ENCODE measurements at places on chromosomes 3 and 15.

DNA sequence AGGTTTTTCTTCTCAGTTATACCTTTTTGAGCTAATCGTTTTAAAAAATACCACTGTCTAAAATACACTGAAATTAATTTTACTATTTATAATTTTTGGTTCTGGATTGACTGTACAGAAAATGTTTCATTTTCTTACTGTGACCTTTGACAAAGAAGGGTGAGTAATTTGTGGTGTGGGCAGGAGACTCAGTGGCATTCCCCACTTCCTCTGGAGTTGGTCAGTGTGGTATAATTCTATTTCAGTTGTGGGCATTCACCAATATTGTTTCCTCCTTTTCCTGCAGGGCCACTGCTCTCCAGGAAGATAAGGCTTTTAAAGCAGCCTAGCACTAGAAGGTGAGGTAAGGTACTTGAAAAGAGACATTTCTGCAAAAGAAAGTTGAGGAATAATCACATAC, 6.5 kb downstream of the DAG1 start:
- DNase-seq, result no peak

GRCh38 chr3:34323517-34323916, 525.1 kb downstream of the PDCD6IP start:
- no peak for DNase-seq

DNA sequence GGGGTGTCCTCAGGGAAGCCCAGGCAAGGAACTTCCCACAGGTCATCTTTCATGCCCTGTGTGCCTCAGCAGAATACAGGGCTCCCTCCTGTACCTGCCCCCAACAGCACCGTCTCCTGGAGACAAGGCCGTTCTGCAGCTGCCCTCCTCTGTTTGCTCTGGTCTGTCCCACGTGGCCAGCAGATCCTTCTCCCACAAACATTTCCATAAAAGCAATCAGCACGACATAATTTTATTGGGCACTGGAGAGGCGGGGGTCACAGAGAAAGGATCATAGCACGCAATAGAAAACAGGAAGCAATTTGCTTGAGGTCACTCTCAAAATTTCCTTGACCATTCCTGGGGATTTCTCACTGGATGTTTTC, 29.4 kb downstream of the STARD5 start:
- no peak for DNase-seq

GRCh38 chr15:80654299-80654698, 40.8 kb upstream of the ABHD17C start:
- DNase-seq, result no peak

DNA sequence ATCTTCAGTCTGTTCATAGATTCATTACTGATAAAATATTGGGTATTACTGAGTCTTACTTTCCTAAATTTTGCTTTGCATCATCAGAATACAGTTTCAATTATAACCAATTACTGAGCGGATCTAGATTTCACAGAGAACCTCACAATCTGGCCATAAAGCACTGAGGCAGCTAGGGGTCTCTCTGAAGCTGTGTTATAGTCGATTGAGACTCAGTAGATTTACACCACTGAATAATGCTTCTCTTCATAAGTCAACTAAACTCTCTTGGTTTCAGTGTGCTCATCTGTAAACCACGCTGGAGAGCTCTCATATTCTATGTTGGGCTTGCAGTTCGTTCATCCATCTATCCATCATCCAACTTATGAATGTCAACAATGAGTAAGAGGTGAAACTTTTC, 180.6 kb downstream of the GREM1 start:
- DNase-seq, result no peak

DNA sequence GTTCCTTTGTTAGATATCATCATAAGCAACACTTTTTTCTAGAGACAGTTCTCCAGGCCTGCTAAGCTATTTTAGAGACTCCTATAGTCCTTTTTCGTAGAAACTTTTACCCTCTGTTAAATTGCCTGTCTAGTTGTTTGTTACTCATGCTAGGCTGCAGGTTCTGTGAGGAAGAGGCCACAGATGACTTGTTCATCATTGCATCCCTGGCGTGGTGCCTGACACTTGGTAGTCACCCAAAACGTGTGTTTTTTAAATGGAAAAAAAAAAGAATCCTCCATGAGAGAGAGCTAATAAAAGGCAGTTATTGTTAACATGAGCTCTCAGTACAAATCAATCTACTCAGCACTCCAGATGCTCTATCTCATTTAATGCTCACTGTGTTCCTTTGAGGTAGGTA, 35.1 kb downstream of the CCDC54 start:
- DNase-seq, result no peak

- no peak for DNase-seq
Measured at GRCh38 chr15:60701261-60702019, 222.5 kb upstream of the ICE2 start.

GRCh38 chr15:93088981-93089726, at the start of gene RGMA:
Gene RGMA, minus strand, starts transcription at chr15:93089211. Its CDS starts 279 bp downstream, at chr15:93088932.
- no peak for DNase-seq

- DNase-seq, result no peak
Measured at GRCh38 chr15:51726302-51727073, 11.0 kb downstream of the LYSMD2 start.

GRCh38 chr3:10206166-10206511, 41.4 kb downstream of the IRAK2 start:
- no peak for DNase-seq

GRCh38 chr3:156010829-156011228, 109.5 kb upstream of the KCNAB1 start:
- DNase-seq, result no peak

- no peak for DNase-seq
Measured at GRCh38 chr3:70189884-70190473, 122.5 kb downstream of the MDFIC2 start.

- no peak for DNase-seq
Measured at GRCh38 chr3:159266779-159267178, 464.9 kb downstream of the MFSD1 start.

GRCh38 chr3:161489395-161489794, 7.2 kb upstream of the OTOL1 start:
- DNase-seq, result no peak

DNA sequence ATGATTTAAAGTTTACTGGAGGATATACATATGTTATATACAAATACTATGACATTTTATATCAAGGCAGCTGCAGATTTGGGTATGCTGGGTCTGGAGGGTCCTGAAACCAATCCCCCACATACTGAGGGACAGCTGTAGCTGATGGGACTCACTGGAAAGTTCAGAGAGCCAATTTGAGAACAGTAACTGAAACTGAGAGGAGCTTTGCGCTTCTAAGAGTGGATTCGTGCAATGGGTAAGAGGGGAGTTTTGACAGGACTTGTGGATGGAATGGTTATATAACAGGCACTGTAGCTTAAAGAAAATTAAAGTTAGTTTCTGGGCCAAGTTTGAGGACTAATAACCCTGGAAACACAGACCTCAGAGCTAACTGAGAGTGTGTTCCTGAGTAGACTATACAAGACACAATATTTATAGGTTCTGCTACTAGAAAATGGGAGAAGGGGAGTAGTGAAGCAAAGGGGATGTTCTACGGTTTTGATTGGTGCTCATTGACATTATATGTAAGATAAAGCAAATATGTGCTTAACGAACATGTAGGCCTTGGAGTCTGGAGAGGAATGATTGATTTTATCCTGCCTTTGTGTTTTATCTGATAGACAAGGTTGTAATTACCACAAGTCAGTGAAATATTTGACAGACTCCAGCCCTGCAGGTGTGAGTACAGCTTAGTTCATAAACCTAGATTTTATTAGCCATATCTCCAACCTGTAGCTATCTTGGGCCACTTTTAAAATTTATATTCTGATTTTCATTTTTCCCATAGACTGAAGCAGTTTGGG, 4.8 kb upstream of the ZMAT3 start:
- DNase-seq, result no peak

- no peak for DNase-seq
Measured at GRCh38 chr3:181727341-181728032, 15.8 kb downstream of the SOX2 start.

DNA sequence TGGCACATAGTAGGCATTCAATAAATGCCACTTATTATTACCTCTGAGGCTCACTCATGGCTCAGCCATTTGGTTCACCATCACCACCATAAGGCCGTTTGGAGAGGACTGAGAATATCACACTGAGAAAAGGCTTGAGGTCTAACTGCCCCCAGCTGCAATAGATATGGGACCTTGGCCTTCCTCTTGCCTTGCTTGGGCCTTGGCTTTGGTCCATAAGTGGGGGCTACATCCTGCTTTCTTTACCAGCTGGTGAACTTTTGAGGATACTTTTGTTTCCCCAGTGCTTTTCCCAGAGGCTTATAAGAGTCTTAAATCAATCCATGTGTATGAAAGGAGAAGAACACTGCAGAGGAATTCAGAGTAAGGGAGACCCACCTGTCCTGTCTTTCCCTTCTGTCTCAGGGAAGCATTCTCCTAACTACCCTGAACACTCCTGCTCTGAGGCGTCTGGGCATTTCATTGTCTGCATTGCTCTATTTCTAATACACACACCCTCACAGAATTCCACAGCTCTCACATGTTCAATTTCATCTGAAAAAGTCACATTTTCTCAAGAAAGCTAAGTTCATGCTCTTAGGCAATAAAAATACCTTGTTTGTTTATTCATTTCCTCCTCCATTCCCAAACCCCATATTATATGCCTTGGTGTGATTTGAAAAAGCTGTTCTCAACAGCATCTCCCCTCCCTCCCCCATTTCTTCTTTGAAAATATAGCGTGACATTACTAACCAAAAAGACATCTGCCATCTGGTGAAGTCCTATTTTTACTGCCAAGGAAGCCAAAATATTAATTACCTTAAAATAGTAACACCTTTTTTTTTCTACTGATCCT, 22.5 kb upstream of the KCNMB2 start:
- no peak for DNase-seq

- DNase-seq, result no peak
Measured at GRCh38 chr15:63110428-63111026, 11.1 kb upstream of the LACTB start.

GRCh38 chr15:66996094-66996493, 69.3 kb upstream of the SMAD3 start:
- DNase-seq, result no peak

DNA sequence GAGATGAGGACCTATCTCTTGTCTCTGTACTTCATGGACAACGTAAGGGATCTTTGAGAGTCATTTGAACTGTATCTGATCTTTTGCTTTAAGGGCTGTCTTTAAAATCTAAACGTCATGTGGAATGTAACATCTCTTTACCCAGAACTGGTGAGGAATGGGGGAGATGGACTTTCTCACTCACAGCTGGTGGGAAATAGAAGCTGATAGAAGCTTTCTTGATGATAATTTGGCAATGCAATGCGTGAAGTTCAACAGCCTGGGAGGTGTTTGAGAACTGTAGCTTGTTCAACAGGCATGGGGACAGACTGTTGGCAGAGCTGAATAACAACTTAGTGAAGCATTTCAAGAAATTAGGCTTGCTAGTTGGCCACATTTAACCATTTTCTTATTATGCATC, 21.5 kb upstream of the RORA start:
- DNase-seq, result no peak

DNA sequence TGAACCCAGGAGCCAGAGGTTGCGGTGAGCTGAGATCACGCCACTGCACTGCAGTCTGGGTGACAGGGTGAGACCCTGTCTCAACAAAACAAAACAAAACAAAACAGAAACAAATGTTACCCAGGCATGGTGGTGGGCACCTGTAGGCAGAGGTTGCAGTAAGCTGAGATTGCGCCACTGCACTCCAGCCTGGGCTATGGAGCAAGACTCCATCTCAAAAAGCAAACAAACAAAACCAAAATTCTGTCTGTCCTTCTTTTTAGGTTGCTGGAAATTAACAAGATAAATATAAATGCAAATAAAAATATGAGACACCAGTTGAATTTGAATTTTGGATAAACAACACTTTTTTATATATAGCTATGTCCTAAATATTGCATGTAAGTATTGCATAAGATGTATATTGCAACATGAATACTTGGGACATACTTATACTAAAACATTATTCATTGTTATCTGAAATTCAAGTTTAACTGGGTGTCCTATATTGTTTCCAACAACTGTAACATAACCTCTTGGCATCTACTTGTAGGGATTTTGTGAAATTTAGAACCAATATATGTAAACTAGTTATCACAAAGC, 4.7 kb upstream of the CEP97 start:
- DNase-seq, result no peak

- DNase-seq, result no peak
Measured at GRCh38 chr3:45509038-45509767, 85.3 kb upstream of the LIMD1 start.

GRCh38 chr3:58416191-58416590, 17.4 kb downstream of the PDHB start:
- DNase-seq, result no peak

DNA sequence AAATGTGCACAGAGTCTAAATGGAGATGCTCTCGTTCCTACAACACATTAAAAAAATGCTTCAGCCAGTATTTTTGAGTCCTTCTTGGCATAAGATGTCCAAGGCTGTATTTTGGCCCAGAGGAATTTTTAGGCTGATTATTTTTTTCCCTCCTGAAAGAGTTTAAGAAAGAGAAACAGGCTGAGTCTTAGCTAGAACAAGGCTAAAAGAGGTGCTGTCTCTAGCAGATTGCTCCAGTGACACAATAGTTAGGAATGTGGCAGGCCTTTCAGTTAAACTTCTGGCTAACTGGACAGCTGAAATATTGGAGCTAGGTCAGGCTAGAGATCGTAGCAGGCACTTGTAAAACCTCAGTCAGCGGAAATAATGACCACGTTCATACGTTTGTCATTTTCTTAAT, 271.4 kb upstream of the RARB start:
- DNase-seq, result no peak

DNA sequence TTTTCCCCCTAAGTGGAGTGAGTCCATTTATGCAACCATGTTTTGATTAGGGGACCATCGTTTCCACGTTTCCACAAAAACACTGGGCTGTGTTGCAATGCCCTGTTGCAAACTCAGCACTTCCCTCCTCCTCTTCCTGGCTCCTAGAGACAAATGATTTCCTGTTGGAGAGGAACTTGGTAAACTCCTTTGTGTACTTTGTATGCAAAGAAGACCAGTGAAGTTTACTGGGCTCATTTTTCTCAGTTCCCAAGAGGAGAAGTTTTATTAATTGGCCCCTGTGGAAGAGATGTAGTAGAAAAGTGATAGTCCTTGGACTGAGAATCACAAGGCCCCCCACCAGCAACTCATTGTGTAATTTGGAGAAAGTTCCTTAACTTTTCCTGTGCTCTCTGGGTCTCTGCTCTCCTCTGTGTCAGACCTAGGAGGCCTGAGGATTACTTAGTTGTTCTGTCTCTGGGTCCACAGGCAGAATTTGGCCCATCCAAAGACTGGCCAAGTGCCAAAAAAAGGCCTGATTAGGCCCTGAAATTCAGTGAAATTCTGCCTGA, 95.0 kb downstream of the ATG7 start:
- no peak for DNase-seq

DNA sequence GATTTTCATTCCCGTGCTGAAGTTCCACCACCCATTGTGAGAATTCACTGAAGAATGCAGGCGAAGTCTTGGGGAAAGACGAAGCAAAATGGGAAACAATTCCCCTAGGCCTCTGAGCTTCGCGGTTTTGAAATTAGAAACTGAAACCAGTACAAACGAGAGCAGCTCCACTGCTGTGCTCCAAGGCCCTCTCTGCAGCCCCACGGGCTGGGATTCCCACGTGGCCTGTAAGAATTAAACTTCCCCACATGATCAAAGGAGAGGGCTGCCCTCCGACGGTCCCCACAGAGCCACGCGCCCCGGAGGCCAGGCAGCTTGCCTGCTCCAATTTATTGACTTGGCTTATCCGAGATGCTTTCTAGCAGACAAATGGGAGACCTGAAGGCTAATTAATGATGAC, 144.0 kb downstream of the GREM1 start:
- DNase-seq, result no peak

Measured in stimulated activated CD8-positive, alpha-beta memory T cell treated with anti-CD3 and anti-CD28 coated beads, Interleukin-4, amount 100 ng/mL, for 4 hours (primary cell).